ENCODE measurements at places on chromosomes 3 and 15.

- DNase-seq: no peak
These were observed at the start of gene TM4SF1 for GRCh38 chr3:149377408-149378364. Gene TM4SF1, minus strand, starts transcription at chr3:149377649. Its CDS starts 102 bp downstream, at chr3:149377547.

GRCh38 chr15:63815796-63816533, 17.8 kb downstream of the HERC1 start:
- no peak for DNase-seq

GRCh38 chr3:182490596-182491491, 302.5 kb upstream of the ATP11B start:
- DNase-seq: no peak

- DNase-seq: no peak
These were observed 9.6 kb downstream of the NMD3 start for GRCh38 chr3:161230621-161231171.

DNA sequence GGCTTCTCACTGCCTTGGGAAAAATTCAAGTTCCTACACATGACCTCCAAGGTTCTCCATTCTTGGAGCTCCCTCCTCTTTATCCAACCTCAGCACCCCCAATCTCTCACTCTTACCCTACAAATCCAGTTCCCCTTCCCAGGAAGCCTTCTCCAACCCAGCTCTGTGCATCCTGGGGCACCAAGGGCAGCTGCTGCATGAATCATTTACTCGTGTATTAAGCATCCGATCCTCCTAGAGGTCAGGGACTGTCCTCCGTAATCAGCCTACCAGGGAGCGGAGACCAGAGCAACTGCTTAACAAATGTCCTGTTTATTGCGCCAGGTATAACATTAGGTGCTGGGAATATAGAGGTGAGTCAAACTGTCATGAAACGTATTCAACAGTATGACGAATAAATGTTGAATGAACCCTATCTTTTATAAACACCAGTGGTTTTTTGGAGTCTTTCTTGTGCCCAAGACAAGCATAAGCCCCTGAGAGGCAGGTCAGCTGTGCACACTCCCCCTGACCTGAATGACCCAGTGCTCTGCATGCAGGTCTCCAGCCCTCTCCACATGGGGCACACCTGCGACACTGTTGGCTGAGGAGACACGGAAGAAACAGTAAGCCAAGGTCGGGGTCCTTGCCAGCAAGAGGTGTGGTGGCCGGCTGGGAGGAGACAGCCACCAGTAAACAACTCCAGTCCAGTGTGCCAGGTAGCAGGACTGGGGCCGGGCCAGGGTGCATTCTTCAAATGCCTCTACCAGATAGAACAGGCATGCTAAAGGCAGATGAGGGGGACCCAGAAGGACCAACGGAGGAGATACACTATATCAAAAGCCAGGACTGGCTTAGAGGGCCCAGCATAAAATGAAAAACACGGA, 27.6 kb downstream of the ANP32A start:
- DNase-seq: no peak

GRCh38 chr3:188491276-188491687, 337.3 kb downstream of the LPP start:
- DNase-seq: no peak

DNA sequence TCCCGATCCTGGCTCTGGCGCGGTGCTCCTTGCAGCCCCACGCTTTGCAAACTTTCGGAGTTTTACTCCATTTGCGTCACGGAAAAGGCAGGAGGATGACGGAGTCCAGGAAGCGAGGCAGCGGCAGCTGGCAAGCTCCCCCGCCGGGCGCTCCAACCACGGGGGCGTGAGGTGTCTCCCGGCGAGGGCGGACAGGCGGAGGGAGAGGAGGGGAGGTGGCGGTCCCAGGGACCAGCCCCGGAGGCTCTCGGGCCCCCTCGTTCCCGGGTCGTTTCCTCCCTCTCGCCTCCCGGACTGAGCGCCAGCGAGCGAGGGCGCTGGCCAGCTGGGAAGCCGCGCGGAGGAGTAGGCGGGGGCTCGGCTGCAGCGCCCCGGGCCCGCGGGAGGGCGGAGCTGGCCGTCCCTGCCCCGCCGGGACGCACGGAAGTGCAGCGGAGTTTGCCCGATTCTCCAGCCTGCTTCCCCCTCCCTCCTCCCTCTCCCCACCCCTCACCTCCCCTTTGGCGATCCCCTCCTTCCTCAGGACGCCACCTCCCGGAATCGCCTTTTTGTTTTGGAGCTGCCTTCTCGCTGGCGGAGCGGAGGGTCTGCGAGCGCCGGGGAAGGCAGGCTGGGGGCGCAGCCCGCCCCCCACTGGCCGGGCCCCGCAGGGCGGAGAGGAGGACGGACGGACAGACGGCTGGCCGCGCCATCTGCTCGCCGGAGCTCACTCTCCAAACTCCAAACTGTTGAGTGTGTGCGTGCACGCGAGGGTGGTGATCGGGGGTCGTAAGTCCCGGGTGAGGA, at the start of gene SNX33:
SNX33 (plus strand) TSS at position 543 of the 786 bp plus-strand sequence. CDS start 1,191 bp downstream, outside the sequence.
- peak; percentile 69 for DNase-seq

- no peak for DNase-seq
These were observed 240.0 kb upstream of the ARHGEF26 start for GRCh38 chr3:153881201-153881600.

DNA sequence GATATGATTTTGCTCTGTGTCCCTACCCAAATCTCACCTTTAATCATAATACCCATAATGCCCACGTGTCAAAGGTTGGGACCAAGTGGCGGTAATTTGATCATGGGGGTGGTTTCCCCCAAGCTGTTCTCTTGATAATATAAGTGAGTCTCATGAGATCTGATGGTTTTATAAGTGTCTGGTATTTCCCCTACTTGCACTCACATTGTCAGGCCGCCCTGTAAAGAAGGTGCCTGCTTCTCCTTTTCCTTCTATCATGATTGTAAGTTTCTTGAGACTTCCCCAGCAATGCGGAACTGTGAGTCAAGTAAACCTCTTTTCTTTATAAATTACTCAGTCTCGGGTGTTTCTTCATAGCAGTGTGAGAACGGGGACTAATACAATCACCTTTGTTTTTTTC, 279.8 kb downstream of the ARPP21 start:
- no peak for DNase-seq

Data from activated naive CD8-positive, alpha-beta T cell treated with anti-CD3 and anti-CD28 coated beads, Interleukin-2, amount 10 ng/mL, durations not matched to agents 7 days and 5 days (primary cell).